ENCODE measurements at places on chromosomes 3 and 15.

DNA sequence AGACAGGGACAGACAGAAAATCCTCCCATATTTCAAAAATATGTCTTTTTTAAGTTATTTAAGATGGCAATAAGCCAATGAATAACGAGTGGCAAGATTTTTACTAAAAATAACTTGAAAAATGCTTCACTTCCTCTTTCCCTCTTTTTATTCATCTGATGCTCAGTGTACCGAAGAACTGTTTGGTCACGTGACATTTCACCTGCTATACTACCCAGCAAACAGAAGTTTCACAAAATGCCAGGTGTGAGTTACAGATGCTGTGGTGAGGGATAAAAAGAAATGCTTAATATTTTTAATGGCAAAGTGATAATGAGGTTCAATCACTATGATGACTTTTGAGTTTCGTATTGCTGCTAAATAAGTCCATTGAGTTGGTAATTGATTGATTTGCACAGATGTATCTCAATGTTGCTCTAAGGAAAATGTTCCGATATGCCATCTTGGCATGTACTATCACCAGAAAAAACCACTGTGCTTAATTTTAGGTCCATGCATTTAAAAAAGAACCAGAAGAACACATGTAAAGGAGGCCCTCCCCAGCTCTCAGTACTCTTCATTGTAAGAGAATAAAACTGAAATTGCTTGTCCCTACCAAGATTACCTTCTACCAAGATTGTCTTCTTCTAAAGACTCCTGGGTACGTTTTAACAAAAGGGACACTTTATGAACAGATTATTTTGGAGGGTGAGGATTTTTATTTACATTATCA, 26.0 kb upstream of the SEC62 start:
- no peak for DNase-seq

DNA sequence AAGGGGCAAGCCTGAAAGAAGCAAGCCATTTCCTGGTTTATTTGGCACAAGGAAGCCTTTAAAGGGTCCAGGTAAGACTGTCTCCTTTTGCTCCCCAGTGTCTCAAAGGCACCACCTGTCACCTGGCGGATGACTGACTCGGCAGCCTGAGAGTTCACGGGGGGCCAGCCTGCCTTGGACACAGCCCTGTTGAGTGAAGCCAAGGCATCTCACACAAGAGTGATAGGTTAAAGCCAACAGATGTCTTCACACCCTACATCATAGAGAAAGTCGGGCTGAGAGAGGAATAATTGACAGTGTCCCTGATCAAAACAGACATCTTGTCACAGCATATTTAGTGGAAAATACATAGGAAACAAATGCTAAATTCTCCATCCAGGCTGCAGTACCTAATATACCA, 28.2 kb upstream of the LIPC start:
- DNase-seq, result no peak

- no peak for DNase-seq
Measured at GRCh38 chr3:18378218-18378617, 46.9 kb downstream of the SATB1 start.

DNA sequence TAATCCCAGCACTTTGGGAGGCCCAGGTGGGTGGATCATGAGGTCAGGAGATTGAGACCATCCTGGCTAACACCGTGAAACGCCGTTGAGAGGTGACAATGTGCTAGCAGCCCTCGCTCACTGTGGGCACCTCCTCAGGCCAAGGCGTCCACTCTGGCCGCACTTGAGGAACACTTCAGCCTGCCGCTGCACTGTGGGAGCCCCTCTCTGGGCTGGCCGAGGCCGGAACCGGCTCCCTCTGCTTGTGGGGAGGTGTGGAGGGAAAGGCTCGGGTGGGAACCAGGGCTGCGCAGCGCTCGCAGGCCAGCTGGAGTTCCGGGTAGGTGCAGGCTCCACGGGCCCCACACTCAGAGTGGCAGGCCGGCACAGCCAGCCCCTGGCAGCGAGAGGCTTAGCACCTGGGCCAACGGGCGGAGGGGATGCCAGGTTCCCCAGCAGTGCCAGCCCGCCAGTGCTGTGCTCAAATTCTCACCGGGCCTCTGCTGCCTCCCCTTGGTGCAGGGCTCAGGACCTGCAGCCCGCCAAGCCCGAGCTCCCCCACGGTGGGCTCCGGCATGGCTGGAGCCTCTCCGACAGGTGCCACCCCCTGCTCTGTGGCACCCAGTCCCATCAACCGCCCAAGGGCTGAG, 253.6 kb downstream of the CNTN4 start:
- no peak for DNase-seq

- no peak for DNase-seq
Measured at GRCh38 chr3:119662604-119663373, 2.4 kb upstream of the POPDC2 start.

DNA sequence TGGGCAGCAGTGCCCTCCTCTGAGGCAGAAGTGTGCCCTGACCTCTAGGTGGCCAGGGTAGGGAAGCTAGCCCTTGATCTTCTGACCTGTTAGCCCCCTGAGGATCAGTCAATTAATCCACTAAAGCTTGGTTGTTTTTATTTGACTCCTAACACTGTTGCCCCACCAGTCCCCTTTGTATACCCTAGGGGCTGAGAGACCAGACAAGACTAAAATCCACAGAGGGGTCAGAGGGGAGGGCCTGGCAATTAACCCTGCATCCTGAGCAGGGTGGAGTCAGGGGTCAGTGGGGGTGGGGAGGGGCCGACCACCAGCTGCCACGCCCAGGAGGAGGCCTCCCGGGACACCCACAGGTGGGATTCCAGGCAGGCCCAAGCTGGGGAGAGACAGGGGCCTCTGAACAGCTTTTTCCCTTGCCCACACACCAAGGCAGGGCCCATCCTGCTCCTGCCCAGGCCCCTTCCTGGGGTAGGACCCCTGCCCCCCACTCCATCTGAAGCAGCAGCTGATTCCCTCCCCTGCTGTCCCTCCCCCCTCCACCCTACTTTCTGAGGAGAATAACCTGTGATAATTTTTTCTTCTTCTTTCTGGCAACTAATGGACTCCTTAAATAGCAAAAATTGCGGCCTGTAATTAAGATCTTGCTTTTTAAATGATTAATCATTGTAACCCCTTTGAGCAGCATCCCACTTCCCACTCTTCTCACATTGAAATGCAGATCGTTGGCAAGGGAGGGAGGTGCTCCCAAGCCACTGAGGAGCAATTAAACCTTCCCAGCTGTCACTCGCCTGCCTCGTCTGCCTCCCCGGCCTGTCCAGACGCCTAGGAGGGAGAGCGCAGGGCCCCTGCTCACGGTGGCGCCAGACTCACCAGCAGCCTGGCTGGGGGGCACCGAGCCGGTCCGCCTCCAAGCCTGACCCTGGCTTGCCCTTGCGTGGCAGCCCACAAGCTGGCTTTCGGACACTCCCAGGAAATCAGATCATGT, 51.9 kb downstream of the RHCG start:
- DNase-seq, result no peak

DNA sequence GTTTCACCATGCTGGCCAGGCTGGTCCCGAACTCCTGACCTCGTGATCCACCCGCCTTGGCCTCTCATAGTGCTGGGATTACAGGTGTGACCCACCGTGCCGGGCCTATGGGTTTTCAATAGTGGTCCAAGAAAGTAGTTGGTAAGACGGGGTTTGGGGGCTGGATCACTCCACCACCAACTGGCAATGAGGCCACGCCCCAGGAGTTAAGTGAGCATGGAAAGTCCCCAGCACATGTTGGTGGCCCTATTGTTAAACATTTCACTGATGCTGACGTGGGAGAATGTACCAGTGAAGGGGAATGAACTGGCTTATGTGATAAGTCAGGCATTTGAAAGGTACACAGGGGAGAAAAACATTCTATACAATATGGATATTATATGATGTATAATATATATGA, 80.4 kb downstream of the CHRD start:
- DNase-seq, result no peak

- no peak for DNase-seq
Measured at GRCh38 chr15:84143753-84144314, 91.7 kb upstream of the GOLGA6L4 start.

DNA sequence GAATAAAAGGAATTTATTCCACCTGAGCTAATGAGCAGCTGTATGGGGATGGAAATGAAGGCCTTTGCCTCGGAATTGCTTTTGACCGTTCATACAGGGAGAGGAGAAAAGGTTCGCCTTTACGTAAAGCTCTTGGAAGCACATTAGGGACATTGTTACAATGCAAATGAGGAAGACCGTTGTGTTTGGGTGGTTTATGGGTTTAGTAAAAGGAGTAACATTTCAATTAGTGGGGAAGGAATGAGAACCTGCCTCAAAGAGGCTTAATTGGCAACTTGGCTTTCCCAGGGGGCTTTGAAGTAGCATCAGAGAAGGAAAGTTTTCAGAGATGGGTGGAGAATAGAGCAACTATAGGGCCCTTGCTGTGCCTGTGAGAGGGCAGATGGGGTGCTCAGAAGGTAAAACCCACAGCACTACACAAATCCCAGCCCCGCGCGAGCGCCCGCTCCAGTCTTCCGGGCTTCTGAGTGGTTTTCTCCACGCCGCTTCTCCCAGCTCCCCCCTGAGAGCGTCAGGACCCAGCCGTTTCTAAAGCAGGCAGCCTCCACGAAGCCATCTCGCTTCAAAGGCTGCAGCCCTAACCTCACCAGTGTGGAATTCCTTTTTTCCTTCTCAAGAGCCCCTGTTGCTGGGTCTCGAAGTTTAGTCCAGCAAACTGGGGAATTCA, 192.0 kb upstream of the HES1 start:
- DNase-seq, result no peak

- no peak for DNase-seq
Measured at GRCh38 chr3:25573386-25574171, 91.1 kb downstream of the TOP2B start.

DNA sequence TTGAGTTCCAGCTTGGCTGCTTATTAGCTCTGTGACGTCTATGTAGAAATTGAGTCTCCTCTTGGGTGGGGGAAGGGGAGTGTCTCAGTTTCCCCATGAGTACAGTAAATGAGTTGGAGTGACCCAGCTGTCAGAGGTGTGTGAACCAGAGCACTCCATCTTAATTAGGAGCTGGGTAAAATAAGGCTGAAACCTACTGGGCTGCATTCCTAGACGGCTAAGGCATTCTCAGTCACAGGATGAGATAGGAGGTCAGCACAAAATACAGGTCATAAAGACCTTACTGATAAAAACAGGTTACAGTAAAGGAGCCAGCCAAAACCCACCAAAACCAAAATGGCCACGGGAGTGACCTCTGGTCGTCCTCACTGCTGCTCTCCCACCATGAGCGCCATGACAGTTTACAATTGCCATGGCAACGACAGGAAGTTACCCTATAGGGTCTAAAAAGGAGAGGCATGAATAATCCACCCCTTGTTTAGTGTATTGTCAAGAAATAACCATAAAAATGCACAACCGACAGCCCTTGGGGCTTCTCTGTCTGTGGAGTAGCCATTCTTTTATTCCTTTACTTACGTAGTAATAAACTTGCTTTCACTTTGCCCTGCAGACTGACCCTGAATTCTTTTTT, 222.4 kb downstream of the CACNA2D3 start:
- no peak for DNase-seq

GRCh38 chr3:43523454-43524053, 98.3 kb downstream of the ANO10 start:
- no peak for DNase-seq

DNA sequence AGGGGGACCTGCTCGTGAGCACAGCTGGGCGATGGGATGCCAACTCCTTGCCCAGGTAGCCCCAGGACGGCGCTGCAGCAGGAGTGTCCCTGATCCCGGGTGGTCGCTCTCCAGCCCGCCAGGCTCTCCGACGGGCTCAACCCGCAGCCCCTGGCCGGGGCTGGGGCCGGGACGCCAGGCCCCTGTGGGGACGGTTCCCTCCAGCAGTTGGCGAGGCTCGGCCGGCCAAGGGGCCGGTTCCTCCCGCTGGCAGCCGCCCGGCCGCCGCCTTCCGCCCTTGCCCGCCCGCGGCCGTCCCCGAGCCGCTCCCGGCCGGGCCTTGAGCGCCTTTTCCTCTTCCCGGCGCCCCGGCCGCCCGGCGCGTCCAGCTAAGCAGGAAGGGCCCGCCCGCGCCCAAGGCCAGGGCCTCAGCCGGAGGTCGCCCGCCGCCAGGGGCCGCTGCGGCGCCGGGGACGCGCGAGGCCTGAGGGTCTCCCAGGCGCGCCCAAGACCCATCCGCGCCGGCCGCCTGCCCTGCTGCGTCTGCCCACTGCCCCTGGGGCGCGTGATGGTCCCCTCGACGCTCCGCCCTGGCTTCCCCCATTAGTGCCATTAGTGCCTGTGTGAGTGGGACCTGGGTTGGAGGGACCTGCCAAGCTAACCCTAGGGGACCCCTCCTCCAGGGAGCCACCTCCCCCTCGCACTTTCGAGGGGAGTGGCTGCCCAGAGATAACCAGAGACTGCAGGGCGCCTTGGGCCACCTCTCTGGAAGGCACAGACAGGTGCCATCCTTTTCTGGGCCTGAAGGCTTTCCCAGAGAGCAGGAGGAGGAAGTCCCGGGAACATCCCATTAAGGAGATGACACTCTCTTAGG, 106.4 kb downstream of the FBLN2 start:
- DNase-seq, result no peak

DNA sequence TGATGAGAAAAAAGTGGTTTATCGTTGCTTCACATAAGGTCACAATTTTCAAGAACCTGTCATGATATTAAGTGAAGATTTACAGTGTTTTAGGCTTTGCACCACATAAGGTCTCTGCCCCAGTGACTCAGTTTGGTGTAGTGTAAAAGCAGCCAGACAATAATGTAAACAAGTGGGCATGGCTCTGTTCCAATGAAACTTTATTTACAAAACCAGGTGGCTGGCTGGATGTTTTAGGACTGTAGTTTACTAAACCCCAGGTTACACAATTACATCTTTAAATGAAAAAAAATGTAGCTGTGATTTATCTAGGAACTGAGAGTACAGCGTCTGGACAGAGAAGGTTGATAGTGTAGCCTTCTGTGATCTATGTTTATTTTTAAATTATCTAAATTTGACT, 9.7 kb upstream of the FBXL22 start:
- no peak for DNase-seq

GRCh38 chr3:117603097-117603496, 893.5 kb downstream of the TUSC7 start:
- no peak for DNase-seq

- DNase-seq, result no peak
Measured at GRCh38 chr15:82835391-82835917, 26.0 kb downstream of the WHAMM start.

GRCh38 chr3:170128977-170129431, 52.5 kb downstream of the PHC3 start:
- DNase-seq, result no peak

DNA sequence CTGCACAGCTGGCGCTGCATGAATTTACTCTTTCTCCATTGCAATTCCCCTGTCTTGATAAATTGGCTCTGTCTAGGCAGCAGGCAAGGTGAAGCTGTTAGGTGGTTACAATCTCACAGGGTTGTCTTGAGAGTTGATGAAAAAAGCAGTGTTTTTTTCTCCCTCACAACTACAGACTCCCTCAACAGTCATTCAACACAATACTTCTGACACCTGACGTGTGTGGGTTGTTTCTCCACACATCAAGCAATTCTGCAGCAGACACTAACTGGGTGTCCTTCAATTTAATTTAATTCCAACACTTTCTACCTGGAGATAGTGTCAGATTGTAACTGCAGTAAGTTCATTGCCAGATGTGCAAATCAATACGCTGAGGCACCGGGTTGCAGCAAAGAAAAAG, 5.1 kb upstream of the SCAMP2 start:
- DNase-seq, result no peak
